ENCODE measurements at places on chromosomes 13 and 19.

DNA sequence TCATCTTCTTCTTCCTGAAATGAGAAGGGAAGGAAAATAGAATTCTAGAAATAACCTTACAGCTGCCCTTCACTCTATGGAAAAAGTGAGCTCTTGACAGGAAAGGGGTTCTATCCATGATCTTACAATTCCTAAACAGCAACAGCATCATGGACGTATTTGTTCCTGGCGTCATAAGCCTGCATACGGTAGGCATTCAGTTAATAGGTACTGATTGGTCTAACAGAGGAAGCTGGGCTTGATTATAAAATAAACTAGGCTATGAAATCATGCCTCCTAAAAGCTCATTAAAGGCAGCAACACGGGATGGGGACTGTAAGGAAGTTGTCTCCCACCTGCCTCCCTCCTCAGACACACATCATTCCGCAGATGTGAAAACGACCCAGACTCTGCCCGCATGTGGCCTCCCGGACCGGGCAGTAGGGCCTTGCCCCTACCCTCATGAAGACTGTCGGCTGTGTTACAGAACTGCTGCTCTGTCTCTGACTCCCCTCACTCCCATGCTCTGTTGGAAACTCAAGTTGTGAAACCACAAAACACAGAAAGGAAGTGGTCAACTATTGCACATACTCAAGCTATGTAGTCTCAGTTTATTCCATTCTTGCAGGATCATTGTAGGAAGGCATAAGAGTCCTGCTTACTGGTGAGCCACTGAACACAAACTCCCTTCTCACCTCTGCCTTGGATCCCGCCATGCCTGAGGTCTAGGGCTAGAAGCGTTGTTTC lies 129.8 kb downstream of the DLEU7 start:
- no peak for DNase-seq

DNA sequence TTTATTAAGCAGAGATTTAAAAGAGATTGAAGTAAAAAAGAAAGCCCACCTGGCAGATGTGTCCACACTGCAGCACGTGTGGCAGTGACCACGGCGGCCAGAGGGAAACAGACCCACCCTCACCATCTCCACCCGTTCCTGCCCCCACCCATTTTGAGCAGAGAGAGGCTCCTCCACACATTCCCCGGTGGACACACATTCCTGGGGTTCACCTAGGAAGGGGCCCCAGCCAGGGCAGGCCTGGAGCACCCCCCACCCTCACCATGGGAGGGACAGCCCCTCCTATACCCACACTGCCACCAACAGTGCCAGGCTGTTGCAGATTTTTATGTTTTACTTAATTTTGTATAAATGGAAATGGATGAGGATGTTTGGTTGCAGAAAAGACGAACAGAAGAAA lies 54.9 kb downstream of the SLC7A9 start:
- DNase-seq: no peak

GRCh38 chr13:49272296-49272695 lies 24.6 kb downstream of the CDADC1 start:
- no peak for DNase-seq

DNA sequence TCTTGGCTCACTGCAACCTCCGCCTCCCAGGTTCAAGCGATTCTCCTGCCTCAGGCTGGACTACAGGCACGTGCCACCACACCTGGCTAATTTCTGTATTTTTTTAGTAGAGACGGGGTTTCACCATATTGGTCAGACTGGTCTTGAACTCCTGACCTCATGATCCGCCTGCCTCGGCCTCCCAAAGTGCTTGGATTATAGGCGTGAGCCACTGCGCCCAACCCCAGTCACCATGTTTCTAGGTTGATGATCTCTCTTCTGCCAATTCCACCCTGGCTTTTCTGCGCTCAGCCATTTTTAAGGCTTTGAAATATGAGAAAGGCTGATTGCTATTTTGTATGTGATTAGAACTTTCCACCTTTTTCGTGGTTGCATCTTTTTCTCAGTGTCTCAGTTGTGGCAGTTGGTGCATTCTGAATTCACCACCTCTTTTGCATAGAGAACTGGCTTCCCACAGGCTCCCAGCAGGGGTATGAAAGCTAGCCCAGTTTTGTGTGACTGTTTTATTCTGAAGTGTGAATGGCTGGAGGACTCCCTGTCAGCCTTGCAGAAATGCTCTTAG lies 15.5 kb downstream of the CEACAM1 start:
- DNase-seq: no peak

DNA sequence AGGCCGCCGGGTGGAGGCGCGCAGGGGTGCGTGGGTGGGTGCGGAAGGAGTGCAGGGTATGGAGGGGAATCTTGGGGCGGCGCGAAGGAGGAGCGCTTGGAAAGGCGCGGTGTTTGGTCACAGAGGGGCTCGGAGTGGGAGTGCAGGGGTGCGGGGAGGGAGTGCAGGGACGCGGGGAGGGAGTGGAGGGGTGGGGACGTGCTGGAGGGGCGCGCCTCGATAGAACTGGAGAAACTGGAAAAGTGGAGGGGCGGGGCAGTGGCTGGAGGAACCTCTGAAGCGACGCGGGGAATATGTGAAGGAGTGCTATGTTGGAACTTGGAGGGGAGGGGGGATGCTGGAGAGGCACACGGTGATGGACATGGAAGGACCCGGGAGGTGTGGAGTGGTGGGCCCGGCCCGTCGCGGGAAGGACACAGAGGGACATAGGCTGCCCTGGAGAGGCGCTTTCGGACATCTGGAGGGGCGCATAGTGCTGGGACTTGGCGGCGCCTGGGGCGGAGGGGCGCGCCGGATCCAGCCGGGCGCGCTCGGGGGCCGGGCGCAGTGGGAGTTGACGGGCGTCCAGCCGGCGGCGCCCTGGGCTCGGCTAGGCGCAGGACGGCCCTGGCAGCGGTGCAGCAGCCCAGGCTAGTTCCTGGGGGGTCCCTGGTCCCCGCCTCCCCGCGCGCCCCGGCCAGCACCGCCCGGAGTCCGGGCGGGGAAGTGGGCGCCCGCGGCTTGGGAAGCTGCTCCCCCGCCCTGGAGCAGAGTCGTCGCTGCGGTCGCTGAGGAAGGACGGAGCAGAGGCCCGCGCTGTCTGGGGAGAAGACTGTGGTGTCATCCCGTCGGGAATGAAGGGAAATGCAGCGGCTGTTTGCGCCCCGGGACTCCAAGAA lies 20.8 kb upstream of the SGCG start:
- DNase-seq: no peak

- no peak for DNase-seq
Measured at GRCh38 chr19:55602104-55603001, 2.3 kb downstream of the ZNF524 start.

DNA sequence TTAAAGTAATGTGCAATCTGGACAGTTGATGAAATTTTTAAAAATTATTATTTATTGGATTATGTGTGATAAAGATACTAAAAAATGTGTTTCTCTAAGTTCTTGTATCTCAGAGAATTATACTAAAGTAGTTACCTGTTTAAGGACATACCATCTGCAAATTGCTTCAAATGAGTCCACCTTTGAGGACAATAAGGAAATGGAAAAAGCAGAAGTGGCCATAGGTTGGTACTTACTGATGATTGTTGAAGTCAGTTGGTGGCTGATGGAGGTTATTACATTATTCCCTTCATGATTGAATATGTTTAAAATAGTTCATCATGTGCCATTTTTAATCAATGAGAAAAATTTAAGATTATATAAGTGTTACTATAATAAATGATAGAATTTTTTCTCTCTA lies 367.0 kb downstream of the MYO16 start:
- no peak for DNase-seq

GRCh38 chr19:40524655-40525054 lies 52.0 kb upstream of the SHKBP1 start:
- no peak for DNase-seq

DNA sequence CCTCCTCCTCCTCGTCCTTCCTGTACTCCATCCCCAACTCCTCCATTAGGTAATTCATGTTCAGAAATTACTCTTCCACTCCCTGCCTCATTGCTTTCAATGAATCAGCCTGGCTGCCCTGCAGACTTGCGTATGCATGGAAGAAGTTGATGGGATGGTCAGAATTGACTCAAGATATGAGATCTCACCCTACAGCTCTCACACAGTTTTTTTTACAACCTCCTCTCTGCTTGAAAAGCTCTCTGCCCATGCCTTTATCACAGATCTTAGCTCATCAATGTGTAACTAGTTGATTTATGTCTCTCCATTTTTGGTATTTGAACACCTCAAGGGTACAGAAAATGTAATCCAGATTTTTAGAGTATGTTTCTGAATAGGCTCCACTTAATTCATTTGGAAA lies 506.9 kb downstream of the TBC1D4 start:
- DNase-seq: no peak

- DNase-seq: no peak
Measured at GRCh38 chr19:58552655-58553054, 2.2 kb downstream of the CHMP2A start.

DNA sequence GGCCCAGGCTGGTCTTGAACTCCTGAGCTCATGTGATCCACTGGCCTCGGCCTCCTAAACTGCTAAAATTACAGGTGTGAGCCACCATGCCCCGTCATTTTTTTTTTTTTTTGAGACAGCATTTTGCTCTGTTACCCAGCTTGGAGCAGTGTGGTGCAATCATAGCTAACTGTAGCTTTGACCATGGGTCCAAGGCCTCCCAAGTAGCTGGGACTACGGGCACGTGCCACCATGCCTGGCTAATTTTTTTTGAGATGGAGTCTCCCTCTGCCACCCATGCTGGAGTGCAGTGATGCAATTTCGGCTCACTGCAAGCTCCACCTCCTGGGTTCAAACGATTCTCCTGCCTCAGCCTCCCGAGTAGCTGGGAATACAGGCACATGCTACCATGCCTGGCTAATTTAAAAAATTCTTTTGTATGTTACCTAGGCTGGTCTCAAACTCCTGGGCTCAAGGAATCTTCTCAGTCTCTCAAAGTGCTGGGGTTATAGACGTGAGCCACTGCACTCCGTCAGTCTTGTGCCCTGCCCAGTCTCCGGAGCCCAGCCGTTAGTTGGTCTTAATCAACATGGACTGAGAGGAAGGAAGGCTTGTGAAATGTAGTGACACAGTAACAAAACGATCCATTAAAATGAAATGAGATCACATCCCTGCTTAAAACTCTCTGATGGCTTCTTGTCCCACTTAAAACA lies 1.4 kb upstream of the LRG1 start:
- DNase-seq: no peak

GRCh38 chr19:48967346-48968178 lies 2.5 kb downstream of the FTL start:
- DNase-seq: no peak

DNA sequence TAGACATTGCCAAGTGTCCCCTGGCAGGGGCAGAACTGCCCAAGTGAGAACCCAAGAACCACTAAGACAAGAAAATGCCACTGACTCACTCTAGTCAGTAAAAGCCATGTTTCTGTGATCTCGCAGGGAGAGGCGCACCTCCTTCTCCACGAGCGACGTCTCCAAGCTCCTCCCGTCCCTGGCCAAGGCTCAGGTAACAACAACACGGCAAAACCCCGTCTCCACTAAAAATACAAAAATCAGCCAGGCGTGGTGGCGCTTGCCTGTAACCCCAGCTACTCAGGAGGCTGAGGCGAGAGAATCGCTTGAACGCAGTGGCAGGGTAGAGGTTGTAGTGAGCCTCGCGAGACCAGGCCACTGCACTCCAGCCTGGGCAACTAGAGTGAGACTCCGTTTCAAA lies 17.5 kb upstream of the USE1 start:
- DNase-seq: no peak

- DNase-seq: no peak
Measured at GRCh38 chr13:41700790-41701310, 243.5 kb downstream of the RGCC start.

- no peak for DNase-seq
Measured at GRCh38 chr19:50897191-50897607, 14.0 kb downstream of the KLK4 start.

DNA sequence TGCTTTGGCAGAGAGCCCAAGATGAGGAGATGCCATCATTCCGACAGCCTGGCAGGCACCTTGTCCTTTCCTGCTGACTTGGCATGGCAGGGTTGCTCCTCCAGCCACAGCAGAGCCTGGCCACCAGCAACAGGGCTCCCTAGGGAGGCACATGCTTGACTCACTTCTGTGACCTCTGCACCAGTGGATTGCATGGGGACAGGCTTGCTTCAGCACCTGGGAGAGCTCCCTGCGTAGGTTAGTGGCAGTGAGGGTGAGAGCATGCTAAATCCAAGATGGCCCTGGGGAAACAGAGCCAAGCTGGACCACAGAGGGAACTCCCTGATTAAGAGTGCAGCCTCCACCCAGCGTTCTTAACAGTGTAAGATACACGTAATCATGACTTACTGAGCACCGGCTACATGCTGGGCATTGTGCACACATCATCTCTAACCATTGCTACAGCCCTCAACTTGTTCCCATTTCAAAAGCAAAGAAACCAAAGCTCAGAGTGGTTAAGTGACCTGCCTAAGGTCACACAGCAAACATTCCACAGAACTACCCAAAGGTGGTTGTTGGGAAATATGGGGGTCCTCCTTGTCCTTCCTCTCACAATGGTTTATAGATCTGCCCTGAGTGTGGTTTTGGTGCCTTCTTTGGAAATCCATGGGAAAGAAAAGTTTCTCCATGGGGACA lies 116.6 kb upstream of the UQCRFS1 start:
- no peak for DNase-seq

DNA sequence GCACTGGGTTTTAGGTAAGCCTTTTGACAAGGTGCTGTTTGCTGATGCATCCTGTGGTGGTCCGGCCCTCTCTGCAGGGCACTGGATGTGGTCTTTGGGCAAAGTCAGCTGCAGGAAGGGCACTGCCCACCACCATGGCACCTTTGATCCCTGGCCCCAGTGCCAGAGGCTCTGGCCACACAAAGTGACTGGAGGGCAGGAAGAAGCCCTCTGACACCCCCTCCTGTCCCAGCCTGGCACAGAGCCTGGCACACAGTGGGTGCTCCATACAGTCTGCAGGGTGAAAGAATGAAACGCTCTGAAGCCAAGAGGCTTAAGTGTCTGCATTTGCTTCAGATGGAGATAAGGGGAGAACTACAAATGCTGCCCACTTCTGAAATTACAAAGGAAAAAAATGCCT lies 47.6 kb upstream of the CNMD start:
- DNase-seq: no peak

DNA sequence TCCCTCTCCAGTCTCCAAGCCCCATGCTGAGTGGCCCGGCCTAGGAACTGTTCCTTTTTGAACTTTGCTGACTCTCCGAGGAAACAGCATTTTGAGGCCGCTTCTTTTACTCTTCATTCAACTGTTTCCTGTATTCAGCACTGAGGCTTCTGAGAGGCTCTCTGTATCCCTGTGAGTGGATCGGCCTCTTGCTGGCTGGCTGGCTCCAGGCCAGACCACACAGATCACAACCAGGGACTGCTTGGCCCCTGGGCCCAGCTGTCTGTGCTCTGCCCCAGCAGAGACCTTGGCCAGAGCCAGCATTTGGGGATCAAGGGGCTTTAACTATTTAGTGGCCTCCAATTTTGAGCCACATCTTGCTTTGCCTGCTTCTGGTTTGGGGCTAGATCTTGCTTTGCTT lies 75.6 kb upstream of the KL start:
- no peak for DNase-seq

DNA sequence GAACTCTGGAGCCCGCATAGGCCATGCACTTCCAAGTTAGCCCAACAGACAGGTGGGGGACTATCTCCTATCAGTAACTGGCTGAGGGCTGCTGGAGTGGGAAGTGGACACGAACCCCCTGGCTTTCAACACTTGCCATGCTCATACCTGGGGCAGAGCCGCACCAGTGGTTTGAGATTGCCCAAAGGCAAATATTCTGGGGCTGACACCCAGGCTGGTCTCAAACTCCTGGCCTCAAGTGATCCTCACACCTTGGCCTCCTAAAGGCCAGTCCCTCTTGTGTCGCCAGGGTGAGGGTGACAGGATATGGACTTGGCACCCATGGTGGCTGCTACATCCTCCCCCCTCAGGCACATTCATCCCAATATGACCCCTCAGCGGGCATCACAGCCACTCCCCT lies 13.1 kb downstream of the NFKBID start:
- DNase-seq: no peak
